ENCODE measurements at places on chromosomes 5 and 9.

GRCh38 chr5:133613184-133613583, 843 bp upstream of the FSTL4 start:
- no peak for DNase-seq

- no peak for DNase-seq
Observed at GRCh38 chr5:57054671-57055070, 102.7 kb upstream of the MIER3 start.

- DNase-seq, result no peak
Observed at GRCh38 chr5:5198135-5198534, 58.0 kb downstream of the ADAMTS16 start.

DNA sequence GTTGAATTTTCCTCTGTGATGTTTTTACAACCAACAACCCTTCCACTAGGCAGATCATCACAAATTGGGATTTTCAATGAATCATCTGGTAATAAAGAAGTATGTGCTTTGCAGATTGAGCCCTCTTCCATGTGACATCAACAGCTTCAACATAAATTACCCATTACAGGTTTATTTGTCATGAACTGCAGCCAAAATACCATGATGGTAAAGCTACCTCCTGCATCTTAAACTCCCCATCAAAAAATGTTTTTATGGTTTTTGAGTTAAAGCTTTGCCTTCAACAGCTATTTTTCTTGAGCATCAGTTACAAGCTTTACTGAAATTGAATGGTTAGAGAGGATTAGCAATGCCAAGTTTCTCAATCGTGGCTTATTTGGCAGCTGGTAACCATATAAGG, 211.4 kb upstream of the TUSC1 start:
- no peak for DNase-seq

DNA sequence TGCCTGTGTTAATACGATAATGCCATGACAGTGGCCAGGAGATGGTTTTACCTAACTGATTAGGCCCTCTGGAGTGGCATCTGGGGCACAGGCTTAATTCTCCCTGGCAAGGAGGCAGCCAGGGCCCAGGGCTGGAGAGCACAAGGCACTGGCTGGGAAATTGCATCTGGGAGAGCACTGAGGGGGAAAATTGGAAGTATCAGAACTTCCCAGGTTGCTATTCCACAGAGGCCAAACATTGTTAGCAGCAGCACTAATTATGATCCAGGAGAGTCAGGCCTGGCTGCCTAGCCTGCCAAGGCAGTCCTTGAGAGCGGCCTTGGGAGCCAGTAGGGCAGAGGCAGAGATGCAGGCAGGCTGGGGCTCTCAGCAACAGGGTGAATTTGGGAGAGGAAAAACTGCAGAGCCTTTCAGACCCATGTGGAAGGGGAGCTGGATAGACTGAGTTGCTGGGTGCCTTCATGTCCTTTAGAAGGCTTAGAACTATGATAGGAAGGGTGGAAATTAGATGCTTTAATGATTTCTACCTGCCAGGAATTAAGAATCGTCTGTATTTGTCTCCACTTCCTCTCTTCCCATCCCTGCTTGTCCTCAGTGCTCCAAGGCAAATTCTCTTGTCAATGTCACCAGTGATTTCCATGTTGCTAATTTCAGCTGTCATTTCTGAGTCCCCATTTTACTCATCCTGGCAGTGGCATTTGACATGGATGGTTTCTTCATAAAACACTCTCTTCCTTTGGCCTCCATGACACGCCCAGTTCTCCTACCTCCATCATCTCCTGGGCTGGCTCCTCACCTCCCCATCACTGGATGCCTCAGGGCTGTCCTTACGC, 56.1 kb upstream of the HSPA9 start:
- DNase-seq, result no peak

DNA sequence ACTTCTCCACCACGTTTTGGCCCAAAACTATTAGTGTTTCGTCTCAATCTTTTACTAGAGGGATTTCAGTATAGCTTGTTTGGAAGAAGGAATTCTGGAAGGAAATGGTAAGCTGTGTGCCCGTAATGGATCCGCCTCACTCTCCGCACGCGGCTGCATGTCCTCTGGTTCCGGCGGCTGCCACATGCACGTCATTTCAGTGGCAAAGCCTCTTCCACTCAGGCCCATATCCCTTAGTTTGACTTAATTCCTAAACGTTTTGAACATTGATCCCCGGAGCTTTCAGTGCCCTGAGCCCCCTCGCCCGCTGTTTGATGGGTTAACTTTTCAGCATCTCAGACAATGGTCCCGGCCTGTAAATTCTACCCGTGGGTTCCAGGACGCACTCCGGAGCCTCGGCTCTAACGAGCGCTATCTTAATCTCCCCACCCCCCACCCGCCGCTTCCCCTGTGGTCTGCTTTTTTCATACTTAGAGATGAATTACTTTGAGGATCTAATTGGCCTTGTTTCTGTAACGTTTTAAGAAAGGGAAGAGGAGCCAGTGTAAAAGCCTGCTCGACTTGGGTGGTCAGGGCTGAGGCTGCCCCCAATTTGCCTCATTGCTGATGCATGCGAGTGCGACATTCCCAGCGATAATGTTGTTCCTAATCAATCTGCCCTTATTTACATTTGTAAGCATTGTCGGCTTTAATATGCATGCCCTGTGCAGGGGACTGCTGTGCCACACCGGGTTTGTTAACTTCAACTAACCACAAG, 4.6 kb downstream of the PTCH1 start:
- DNase-seq, result no peak

GRCh38 chr5:53302529-53302928, 177.9 kb upstream of the FST start:
- DNase-seq, result no peak

- no peak for DNase-seq
Observed at GRCh38 chr9:130467316-130467715, 22.6 kb downstream of the ASS1 start.

DNA sequence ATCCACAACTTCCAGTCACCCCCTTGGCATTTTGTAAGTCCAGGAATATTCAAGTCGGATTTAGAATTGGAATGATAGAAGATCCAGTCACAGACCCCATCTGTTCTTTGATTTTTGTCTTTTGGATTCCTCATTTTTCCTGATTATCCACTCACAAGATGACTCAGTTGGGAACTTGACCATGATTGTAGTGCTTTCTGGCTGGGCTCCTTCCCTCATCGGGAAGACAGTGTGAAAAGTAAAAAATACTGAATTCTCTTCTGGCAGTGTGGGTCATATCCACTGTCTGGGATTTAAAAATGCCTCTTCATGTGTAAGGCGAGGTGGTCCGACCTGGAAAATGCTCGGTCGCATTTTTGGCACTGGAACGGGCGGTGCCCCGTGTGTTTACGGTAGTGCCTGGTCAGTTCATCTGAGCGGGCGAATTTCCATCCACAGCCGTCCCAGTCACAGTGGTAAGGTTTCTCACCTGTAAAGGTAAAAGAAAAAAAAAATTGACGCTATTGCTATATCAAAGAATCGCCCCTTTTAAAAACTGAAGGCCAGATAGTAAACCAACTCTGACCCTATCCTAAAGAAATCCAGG, 4.0 kb downstream of the KLF4 start:
- no peak for DNase-seq

DNA sequence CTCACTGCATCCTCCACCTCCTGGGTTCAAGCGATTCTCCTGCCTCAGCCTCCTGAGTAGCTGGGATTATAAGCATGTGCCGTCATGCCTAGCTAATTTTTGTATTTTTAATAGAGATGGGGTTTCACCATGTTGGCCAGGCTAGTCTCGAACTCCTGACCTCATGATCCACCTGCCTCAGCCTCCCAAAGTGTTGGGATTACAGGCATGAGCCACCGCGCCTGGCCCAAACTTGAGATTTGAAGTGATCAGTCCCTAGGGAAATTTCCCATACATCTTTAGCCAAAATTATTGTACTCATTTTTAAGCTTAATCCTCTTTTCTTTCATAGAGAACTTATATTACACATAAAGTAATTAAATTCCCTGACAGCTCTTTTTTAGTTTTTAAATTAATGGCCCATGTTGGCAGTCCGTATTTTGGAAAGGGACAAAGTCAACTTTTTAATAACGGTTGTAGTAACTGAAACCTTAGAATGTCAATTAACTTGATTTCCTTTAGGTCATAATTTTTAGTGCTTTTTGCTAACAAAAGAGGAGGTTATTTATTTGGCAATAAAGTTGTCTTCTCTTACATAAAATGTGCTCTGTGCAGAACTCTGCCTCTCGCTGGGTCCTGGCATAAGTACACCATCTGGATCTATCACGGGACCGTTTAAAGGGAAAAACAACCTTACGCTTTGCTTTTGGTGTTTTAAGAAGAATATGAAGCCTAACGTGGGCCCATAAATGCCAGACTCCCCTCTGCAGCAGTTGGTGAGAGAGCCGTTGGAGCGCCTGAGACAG, 142.3 kb upstream of the OTULINL start:
- DNase-seq, result no peak

DNA sequence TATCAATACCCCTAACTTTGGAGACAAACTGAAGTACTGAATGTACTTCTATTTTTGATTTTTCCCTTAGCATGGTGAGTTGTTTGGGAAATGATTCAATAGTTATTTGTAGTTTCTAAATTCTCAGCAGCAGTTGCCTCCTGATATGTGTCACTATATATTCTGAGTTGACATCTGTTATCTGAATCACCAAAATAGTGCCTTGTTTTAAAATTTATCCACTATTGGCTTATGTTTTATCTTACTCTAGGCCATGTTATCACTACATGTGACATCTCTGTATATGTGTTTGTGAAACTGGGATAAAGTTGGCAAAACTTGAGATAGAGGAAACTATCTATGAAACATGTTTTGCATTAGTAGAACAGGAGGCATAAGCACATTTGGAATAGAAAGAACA, 317.6 kb downstream of the TLE4 start:
- DNase-seq, result no peak

- DNase-seq, result no peak
Observed at GRCh38 chr5:37272511-37272910, 23.3 kb upstream of the CPLANE1 start.

DNA sequence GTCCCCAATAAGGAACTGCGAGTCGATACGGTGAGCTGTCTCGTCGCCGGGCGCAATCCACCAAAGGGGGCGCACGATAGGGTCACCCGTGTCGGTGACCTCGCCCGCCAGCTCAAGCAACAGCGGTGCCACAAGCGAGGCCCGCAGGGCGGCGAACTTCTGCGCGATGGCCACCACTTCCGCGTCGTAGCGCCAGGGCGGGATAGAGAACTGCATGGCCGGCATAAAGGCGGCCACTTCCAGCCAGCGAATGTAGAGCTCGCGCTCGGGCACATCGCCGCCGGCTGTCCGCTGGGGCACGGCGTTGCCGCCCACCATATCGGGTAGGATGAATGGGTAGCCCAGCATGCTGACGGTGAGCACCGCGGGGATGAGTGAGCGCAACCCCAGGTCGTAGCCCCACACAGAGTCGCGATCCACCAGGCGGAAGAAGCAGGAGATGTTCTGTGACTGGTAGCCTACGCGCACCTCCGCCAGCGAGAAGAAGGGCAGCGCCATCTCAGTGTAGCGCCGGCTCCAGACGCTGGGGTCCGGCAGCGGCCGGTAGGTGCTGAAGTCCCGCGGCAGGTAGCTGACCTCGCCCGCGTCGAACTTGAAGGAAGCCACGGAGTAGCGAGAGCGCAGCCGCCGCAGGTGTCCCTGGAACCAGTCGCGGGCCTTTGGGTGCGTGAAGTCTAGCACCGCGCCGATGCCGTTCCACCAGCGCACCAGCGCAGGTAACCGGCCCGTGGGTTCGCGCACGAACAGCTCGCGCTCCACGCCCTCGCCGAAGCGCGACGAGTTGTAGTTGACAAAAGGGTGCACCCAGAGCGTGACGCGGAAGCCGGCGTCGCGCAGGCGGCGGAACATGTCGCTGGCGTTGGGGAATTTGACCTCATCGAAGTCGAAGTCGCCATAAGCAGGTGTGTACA, 5.5 kb downstream of the MYORG start:
- DNase-seq, result no peak

DNA sequence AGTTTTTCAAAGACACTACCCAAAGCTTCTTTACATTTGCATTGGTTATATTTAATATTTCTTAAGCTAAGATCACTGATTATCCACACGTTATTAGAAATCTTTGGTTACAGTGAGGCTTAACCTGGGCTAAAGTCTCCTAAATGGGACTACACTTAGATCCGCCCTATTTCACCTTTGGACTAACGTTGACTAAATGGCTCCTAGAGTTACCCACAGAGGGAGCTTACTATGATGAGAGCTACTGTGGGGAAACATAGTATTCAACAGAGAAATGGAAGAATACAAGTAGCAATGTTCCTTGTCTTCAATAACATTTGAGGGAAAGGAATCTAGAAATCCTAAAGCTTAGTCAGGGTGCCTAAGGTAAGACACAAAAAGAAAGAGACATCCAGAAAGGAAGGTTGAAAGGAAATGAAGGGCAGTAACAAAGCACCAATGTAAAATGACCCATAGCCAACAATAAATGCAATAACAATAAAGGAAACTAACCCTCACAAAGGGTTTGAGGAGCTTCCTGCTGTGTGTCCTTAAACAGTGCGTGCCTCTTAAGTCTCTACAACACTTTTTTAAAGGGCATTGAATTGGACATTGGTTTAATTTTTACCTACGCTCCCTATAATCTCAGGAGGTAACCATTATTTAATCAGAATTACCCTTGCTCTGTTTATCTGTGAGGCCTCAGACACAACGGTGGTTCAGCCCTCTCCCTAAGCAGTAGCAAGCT, 217.1 kb downstream of the PJA2 start:
- no peak for DNase-seq

DNA sequence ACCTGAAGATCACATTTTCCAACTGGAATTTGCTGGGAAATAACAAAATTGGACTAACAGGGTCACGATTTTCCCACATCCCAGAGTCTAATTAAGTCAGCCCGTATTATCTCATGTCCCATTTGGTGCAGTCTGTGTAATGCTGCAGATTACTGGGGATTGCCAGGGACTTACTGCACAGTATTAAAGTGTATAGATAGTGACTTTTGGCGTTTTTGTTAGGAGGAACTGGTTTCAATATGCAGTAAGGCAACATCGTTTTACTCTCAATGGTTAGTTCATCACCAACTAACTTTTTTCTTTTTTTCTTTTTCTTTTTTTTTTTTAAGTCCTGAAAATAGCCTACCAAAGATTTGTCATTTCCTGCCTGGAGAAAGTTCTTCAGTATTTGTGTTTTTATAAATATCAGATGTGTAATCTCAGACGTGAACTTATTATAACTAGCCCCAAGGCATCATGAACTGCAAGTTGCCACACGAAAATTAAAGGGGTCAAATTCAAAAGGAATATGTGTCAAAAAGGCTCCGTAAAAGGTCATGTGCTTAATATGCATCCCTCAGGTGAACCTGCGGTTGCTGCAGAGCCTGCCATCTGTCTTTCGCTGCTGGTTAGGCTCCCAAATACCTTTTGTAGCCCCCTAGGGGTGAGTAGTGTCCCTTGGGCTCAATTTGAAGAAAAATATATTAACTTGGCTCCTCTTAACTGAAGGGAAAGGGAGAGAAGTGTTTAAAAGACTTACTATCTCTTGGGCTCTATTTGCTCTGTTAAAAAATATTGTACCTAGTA, 176.7 kb upstream of the ADAMTSL1 start:
- no peak for DNase-seq
